ENCODE measurements at places on chromosomes 1 and 21. TPM values are rescaled to one million over a fixed set of nuclear protein-coding genes. Genes with fewer than 3 reads are reported as not detected.

- no peak for DNase-seq
- no peaks in the 10 kb centered on the region for H3K36me3 ChIP-seq
- no peak overlapping the region for H3K27ac ChIP-seq
- H3K4me1 ChIP-seq = no peaks in the 10 kb centered on the region
Measured at GRCh38 chr1:232033285-232033684, 406.7 kb downstream of the DISC1 start.

Gene HSPB7
- total RNA-seq = 12.7 TPM

GRCh38 chr1:19772053-19772452 lies 27.7 kb downstream of the TMCO4 start:
- no peak for DNase-seq

- no peak for DNase-seq
- no peak within 1 kb of the TSS for H3K27ac ChIP-seq
- no peaks in the 10 kb centered on the region for H3K27me3 ChIP-seq
- H3K4me1 ChIP-seq = peaks cover 16% of the 10 kb centered on the region
- no peaks in the 10 kb centered on the region for H3K36me3 ChIP-seq
Measured at GRCh38 chr1:151716771-151717631, at the start of gene CELF3. TSS of gene CELF3 (minus strand) at chr1:151716803. CDS start at chr1:151716020, 783 bp downstream.

DNA sequence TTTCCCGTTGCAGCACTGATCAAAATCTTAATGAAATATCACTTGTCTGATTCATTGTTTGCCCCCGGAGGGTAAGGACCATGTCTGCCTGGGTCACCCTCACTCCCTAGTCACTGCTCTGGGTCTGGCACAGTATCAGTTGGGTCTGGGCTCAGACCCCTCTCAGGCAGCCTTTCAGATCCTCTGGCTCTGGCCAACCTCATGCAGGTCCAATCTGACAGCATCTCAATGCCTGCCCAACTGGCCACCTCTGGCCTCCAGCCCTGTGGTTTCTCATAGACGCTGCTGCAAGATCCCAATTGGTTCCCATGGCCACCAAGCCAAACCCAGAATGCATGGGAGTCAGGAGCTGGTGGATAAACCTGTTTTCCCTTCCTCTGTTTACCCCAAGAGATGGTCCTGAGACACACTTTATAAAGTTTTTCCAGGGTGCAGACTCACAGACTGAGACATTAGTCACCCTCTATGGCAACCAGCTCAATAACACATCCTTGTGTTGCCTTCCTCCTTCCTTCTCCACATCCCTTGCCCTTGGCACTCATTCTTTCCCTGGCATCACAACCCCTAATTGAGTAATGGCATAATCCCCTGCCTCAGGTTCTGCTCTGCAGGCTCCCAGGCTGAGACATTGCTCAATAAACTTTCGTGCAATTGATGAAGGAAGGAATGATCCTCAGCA lies 199.2 kb downstream of the GRIK3 start:
- H3K27me3 ChIP-seq = no peaks in the 10 kb centered on the region
- no peak overlapping the region for H3K27ac ChIP-seq

DNA sequence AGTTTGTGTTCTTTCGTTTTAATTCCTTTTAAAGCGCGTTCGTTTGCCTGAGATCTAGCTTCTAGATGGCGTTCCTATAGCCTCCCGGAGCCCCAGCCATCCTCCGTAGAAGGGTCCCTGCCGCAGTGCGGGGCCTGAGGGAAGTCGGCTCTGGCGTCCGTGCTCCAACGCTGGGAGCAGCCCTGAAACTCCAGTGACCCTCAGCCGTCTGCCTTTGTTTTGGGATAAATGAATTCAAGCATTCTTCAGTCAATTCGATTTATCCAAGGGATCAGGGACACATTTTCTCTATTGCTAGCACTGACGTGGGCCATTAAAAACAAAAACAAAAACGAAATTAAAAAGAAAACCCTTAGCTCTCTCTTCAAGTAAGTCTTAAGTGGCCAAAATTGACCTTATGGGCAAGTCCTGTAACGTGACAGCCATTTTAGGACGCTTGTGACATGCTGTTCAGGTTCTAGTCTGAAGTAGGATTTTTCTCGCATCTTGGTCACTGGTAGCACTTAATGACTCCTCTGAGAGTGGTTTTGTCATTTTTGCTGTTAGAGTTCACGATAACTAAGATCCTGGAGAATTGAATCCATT lies 742 bp upstream of the HSPA13 start:
- no peaks in the 10 kb centered on the region for H3K36me3 ChIP-seq
- no peak for DNase-seq
- H3K4me1 ChIP-seq = no peaks in the 10 kb centered on the region

Gene SUSD4
- 0.37 TPM for total RNA-seq

Gene F13B
- total RNA-seq = not detected

Gene RAB7B
- 0.57 TPM for total RNA-seq

- no peak overlapping the region for H3K27ac ChIP-seq
- H3K36me3 ChIP-seq = no peaks in the 10 kb centered on the region
- no peaks in the 10 kb centered on the region for H3K27me3 ChIP-seq
- no peaks in the 10 kb centered on the region for H3K4me1 ChIP-seq
- no peak overlapping the region for H3K4me3 ChIP-seq
Measured at GRCh38 chr1:238252033-238252802, 361.5 kb upstream of the ZP4 start.

DNA sequence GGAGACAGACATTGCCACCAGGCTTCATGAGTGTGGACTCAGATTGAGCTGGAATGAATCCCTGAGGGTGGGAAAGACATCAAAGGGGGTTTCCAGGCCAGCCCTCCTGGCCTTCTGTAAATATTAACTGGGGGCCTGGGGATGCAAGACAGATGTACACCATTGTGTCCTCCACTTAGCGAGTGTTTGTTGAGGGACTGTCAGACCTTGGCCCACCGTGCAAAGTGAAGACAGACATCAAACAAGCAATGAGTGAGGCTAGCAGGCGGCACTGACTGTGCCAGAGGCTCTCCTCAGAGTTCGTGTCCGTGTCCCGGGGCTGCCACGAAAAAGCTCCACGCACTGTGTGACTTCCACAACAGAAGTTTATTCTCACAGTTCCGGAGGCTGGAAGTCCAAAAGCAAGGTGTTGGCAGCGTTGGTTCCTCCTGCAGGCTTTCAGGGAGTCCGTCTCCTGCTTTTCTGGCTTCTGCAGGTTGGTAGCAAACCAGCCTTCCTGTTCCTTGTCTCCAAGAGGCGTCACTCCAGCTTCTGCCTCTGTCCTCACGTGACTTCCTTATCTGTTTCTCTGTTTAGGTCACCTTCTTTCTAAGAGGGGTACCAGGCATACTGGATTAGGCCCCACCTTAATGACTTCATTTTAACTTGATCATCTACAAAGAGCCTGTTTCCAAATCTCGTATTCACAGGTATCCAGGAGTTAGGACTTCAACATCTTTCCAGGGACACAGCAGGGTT lies 59.1 kb downstream of the DISP3 start:
- DNase-seq = no peak
- H3K27ac ChIP-seq = no peak overlapping the region
- H3K4me1 ChIP-seq = no peaks in the 10 kb centered on the region
- H3K27me3 ChIP-seq = no peaks in the 10 kb centered on the region
- no peak overlapping the region for H3K4me3 ChIP-seq

DNA sequence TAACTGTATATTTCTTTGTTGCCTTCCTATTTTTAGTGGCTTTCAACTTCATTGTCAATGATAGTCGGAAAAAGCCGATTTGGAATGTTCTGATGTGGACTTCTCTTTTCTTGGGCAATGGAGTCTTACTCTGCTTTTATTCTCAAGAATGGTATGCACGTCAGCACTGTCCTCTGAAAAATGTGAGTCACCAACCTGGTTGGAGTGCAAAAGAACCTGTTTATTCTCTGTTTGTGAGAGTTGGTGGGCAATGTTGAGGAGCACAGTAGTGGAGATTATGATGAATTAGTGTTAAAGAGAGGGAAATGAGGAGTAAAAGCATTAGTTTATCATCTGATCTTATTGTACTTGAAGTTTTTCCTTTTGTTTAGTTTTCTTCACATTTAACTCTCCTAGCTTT lies 14.5 kb upstream of the AXDND1 start:
- no peaks in the 10 kb centered on the region for H3K4me1 ChIP-seq
- no peak overlapping the region for H3K4me3 ChIP-seq
- H3K27me3 ChIP-seq = no peaks in the 10 kb centered on the region
- H3K36me3 ChIP-seq = no peaks in the 10 kb centered on the region
- no peak for DNase-seq

DNA sequence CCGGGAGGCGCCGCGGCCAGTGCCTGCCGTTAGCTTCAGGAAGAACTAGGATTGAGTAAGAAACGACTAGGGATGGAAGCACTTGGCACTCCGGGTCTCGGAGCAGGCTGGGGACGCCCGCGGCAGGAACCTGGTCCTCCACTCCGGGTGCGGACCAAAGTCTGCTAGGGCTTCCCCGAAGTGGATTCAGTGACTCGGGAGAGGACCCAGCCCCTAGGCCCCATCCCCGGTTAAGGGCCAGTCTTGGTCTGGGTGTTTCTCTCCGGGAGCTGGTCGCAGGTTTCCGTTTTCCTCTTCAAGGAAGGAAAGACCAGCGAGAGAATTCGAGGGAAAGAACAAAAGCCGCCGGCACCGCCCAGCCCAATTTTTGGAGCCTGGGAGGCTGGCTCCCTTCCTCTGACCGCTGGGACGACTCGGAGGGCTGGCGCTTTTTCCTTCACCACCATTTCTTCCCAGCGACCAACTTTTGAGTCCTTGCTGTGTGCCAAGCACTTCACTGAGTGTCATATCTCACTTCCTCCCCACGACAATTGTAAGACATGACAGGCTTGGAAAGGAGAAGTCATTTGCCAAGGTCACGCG lies 16.8 kb upstream of the STMN1 start:
- DNase-seq = peak; percentile 47
- peaks cover 3% of the 10 kb centered on the region for H3K4me1 ChIP-seq
- H3K27me3 ChIP-seq = no peaks in the 10 kb centered on the region
- H3K27ac ChIP-seq = peak overlapping the region; percentile 20
- peak overlapping the region; percentile 60 for H3K4me3 ChIP-seq

DNA sequence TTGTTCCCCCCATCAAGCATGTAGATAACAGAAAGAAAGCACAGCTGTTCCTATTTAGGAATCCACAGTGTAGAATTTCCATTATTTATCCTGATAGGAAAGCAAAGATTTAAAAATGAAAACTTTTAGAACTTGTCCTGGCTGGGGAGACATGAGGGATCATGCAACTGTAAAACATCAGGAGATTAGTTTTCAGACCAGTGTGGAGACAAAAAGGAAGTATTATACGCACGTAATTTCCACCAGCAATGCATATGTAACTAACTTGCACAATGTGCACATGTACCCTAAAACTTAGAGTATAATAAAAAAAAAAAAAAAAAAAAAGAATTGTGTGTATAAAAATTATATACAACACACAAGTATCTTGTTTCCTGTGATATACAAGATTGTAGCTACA lies 172.4 kb downstream of the NEGR1 start:
- H3K27me3 ChIP-seq = no peaks in the 10 kb centered on the region
- no peak overlapping the region for H3K4me3 ChIP-seq
- DNase-seq = no peak

DNA sequence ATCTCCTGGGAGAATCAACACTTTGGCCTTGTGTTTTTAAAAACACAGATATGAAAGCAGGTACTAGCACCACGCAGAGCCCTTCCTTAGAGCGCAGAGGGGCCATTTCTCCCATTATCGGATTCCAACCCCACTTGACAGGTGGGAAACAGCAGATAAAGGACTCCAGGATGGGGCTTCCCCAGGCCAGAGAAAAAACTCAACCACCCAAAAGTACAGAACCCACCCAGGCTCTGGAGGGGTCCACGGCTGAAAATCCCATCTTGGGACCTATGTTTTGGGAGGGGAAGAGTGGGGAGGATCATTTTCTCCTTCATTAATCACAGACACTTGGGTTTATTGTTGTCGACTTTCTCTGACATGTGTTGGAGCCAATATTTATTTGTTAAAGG lies 27.1 kb upstream of the COL18A1 start:
- H3K36me3 ChIP-seq = no peaks in the 10 kb centered on the region
- DNase-seq = no peak
- no peaks in the 10 kb centered on the region for H3K4me1 ChIP-seq
- no peak overlapping the region for H3K27ac ChIP-seq
- H3K27me3 ChIP-seq = no peaks in the 10 kb centered on the region

Gene DPH2
- 43.1 TPM for total RNA-seq

GRCh38 chr1:226872437-226872836 lies 2.0 kb downstream of the PSEN2 start:
- DNase-seq = peak; percentile 14
- H3K36me3 ChIP-seq = no peaks in the 10 kb centered on the region
- no peaks in the 10 kb centered on the region for H3K4me1 ChIP-seq

Gene C1orf167
- not detected for total RNA-seq

- peak overlapping the region; percentile 34 for H3K4me3 ChIP-seq
- peaks cover 23% of the 10 kb centered on the region for H3K27me3 ChIP-seq
- H3K27ac ChIP-seq = peak overlapping the region; percentile 23
- H3K4me1 ChIP-seq = no peaks in the 10 kb centered on the region
- DNase-seq = no peak
- H3K36me3 ChIP-seq = no peaks in the 10 kb centered on the region
Measured at GRCh38 chr1:27634177-27634984, 604 bp downstream of the FGR start.

DNA sequence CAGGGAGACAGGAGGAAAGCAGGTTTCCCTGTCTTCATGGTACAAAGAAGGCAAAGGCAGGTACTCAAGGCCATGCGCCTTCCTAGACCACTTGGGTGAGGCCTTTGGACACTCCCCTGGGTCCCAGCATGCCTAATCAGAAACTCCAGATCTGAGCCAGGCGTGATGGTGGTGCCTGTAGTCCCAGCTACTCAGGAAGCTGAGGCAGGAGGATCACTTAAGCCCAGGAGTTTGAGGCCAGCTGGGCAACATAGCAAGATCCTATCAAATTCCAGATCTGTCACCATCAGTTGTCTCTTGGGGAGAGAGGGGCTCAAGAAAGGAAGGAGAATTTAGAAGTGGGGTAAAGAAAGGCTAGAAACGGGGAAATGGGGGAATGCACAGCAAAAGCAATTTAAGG lies 96.3 kb upstream of the SLC25A33 start:
- H3K4me1 ChIP-seq = no peaks in the 10 kb centered on the region
- H3K27ac ChIP-seq = no peak overlapping the region
- H3K27me3 ChIP-seq = no peaks in the 10 kb centered on the region
- no peak overlapping the region for H3K4me3 ChIP-seq

GRCh38 chr1:214854126-214854875 lies 228.2 kb upstream of the KCNK2 start:
- H3K36me3 ChIP-seq = no peaks in the 10 kb centered on the region
- no peak for DNase-seq
- H3K27me3 ChIP-seq = no peaks in the 10 kb centered on the region
